ENCODE measurements at places on chromosomes 11 and 22.

DNA sequence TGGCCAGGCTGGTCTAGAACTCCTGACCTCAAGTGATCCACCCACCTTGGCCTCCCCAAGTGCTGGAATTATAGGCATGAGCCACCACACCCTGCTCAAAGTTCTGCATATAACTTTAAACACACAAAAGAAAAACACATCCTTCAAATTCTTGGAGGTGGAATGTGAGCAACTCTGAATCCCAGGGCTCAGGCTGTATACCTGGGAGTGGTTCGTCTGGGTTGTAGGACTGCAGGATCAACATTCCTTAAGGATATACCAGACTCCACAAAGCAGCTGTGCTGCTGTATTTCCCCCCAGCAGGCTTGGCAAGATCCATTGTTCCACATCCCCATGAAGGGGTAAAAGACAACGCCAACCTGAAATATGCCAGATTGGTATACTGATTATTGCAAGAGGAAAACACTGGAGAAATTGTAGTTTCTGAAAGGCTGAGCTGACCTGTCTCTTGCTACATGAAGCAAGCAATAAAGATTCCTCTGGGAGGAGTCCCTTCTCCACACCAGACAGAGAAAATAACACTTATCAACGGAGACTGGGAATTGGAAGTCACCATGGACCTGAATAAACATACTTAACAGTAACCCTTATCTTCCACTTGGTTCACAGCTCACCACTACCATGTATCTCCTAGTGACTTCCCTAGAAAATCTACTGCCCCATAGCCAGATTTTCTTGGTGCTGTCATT, 12.2 kb upstream of the RPS3 start:
- no peak for DNase-seq

GRCh38 chr22:19070397-19071169, 51.6 kb downstream of the DGCR2 start:
- no peak for DNase-seq

DNA sequence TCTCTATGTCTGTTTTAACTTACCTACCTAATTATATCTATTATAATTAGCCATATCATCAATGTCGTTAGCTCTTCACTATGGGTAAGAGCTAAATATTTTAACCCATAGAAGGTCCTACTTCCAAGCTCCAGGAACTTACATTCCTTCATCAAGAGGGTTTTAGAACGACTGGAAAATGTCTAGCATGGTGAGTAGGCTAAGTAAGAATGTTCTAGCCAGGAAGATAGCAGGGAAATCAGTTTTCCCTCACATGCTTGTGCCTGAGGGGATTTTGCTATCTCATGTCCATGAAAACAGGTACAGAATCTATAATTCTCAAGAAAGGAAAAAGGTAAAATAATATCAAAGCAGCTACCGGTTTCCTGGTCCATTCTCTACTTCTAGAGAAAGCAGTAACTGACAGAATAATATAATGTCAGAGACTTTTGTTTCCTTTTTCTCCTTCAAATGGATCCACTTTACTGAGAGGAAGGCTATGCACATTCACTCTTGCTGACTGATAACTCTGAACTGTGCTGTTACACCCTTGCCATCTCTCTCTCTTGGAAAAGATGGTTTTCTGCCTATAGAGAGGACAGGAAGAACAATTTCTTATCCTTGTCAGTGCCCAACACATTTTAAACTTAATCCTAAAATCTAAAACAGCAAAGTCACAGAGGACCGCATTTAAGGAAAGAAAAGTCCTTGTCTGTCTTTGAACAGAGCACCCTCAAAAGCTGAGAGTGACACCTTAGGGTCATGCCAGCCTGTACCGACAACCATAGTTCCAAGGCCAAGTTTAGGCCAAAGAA, 67.0 kb downstream of the MAML2 start:
- DNase-seq: peak; percentile 48

- DNase-seq: no peak
These were observed 54.1 kb downstream of the LIF start for GRCh38 chr22:30192427-30192826.

- no peak for DNase-seq
These were observed 45.3 kb upstream of the SPON1 start for GRCh38 chr11:13917264-13917663.

DNA sequence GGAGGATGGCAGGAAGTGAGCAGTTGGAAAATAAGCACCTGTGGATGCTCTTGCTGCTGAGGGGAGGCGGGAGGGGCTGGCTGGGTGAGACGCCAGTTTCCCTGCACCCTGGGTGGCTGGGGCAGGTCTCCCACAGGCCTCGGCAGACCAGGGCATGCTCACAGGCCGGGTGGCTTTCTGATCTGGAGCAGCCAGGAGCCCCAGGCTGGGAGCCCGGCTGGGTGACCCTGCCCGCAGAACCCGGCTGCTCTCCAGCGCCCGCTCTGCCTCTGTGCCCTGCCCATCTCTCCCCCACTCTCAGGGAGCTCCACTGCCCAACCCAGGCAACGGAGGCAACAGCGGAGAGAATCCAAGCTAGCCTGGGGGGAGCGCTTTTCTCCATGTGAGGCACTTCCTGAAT, 24.6 kb downstream of the DCPS start:
- no peak for DNase-seq

DNA sequence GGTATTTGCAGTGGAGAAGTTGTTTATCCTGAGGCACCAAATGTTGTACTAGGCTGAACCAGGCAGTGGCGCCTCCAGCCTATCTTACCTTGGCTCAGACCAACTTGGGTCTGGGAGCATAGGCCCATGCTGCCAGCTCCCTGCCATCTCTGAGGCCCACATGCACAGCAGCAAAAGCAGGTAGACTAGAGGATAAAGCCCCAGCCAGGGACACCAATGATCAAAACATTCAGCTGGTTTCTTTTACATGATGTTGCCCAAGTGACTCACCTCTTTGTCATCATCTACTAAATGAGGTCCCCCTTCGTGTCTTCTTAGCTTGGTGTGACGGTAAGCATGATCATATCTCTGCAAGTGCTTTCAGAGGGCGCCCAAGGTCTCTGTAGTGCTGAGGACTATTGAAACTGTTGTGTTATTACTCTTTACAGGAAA, 112.1 kb upstream of the DRD2 start:
- no peak for DNase-seq

DNA sequence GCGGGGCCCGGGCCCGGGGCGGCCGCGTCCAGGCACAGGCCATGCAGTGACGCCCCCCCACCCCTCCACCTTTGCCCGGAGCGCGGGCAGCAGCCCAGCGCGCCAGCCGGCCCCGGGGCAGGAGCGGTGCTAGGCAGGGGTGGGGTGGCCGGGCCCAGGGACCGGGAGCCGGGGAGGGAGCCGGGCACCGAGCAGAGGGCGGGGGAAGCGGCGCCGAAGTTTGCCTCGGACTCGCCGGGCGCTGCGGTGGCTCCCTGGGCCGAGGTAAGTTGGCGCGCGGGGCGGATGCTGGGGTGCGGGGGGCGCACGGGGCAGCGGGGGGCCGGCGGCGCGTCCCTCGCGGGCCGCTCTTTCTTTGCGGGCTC, 332 bp downstream of the TEAD1 start:
- peak; percentile 23 for DNase-seq

DNA sequence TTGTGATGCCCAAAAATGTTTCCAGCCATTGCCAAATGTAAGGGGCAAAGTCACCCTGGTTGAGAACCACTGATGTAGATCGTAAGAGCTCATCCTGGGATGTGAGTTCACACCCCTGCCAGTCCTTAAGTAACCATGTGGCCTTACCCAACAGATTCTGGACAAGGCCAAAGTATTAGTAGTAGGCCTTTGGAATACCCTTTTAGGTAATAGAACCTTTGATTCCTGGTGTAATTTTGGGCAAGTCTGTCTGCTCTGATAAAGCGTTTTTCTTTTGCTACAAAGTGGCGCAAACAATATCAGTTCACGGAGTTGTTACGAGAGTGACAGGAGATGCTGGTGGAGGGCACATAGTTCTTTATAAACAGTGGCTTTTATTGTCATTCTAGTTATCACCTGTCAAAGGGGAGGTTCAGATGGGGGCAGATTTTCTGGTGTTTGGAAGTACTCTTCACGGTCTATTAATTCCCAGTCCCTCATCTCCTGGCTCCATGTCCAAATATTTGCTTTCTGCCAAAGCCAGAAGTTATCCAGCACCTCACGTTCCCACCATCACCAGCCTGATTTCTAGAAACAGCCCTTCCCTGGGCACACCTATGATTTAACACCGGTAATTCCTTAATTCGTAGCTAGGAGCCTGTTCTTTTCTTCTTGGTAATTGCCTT, 73.8 kb upstream of the CRYBB3 start:
- no peak for DNase-seq

- DNase-seq: no peak
These were observed 23.7 kb upstream of the AIFM3 start for GRCh38 chr22:20943104-20943933.

DNA sequence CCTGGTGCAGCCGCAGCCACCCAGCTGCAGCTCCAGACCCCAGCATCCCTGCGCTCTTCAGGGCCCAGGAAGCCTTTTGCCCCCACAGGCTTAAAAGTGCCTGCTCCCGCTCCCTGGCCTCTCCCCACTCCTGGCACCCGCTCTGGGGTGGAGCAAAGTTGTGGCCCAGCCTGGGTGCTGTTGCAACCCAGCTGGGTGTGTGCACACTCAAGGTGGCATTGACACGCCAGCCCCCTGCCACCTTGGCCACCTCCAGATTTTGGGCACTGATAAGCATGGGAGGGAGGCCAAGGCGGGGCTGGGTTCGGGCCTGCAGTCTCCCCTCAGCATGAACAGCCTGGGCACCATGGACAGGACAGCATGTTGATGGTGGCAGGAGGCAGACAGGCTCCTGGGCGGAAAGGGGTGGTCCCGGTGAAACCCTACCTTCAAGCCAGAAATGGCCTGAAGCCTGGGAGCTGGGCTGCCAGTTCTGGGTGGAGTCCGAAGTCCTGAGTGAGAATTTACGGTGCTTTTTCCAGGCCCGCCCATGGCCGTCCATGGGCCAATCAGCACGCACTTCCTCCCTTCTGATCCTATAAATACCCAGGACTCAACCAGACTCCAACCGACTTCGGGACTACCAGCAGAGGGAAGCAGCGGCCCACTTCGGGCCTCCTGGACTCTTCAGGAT, 23.6 kb upstream of the RNASEH2C start:
- DNase-seq: peak; percentile 39

- peak; percentile 34 for DNase-seq
These were observed 47.1 kb upstream of the UCP3 start for GRCh38 chr11:74055938-74056337.

DNA sequence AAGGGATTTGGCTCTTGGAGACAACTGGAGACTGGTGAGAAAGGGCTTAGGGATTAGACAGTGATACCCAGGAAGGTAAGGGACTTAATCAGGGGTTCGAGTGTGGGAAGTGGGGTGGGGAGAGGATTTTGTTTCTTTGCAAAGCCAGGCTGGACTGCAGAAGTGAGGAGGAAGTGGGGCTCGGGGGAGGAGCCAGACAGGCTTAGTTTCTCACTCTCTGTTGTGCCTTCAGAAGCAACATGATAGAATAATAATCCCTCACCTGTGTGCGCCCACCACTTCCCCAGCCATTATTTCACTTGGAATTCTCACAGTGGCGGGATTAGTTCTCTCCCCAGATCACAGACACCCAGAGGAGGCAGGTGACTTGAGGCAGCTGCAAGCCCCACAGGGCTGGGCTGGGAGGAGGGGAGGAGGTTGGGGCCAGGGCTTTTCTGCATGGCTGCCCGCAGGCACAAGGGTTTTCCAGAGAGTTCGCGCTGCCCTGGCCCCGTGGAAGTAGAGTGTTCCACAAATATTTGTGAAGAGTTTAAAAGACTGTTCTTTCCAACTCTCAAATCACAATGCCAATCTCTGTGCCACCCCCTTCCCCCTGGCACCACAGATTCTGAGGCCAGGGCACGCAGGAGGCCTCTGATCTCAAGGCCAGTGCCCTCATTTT, 4.0 kb upstream of the SEC14L2 start:
- no peak for DNase-seq

- DNase-seq: no peak
These were observed 68.2 kb upstream of the TIMP3 start for GRCh38 chr22:32733196-32733768.

- no peak for DNase-seq
These were observed 36.6 kb downstream of the SMIM38 start for GRCh38 chr11:69192301-69192721.

DNA sequence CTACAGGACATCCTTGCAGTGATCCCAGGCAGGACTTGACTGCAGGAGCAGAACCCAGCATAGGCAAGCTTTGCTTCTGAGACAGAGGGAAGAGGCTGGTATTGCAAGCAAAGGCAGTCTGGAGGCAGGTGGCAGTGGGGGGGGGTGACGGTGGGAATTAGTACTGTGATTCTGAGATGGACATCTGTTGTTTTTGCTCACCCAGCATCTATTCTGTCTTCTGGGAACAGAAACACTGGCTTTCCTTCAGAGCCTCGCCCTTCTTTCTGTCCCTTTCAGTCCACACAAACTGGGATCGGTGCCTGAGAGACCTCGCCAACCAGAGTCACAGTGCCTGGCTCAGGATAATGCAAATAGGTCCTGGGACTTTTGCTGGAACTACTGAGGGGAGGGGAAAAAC, 31.2 kb upstream of the RASL10A start:
- DNase-seq: no peak

- no peak for DNase-seq
These were observed 86.7 kb downstream of the RPS6KA4 start for GRCh38 chr11:64445651-64446050.

- no peak for DNase-seq
These were observed 7.4 kb downstream of the OTOG start for GRCh38 chr11:17554487-17554886.

DNA sequence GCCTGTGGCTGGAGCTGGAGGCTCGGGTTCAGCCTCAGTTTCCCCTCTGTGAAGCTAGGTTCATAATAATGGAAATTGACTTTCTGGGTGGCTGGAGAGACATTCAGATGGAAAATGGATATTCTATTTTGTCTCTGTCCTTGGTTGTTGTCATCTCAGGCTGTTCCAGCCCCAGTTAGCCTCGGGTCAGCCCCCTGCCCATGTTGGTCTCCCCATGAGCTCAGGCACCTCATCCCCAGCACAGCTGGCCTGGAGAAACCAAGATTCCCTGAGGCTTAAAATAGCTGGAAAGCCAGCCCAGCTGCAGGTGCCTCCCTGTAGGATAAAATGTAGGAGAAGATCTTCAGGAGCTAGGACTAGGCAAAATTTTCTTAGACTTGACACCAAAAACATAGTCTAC, 129.5 kb downstream of the MED15 start:
- no peak for DNase-seq

DNA sequence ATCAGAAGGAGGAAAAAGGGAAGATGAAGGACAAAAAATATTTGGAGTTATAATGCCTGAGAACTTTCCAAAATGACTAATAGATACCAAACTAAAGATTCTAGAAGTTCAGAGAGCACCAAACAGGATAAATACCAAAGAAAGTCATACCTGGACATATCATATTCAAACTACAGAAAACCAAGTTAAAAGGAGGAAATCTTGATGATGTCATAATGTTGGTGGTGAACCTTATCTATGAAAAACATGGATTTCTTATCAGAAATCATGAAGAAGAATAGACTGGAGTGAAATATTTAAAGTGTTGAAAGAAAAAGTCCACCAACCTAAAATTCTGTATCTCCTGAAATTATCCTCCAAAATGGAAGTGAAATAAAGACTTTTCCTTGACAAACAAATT, 389.2 kb downstream of the JRKL start:
- no peak for DNase-seq
